NCI-H1417 (cell line): ENCODE measurements at places on chromosomes 12 and 14.
A peak's percentile ranks its signal among the peaks of the same experiment; 100 is the strongest.

GRCh38 chr12:26134540-26134939 is 9.7 kb upstream of the BHLHE41 start:
- DNase-seq = peak; percentile 67

- DNase-seq = no peak
Measured at GRCh38 chr12:1356285-1356684, 238.1 kb downstream of the FBXL14 start.

- DNase-seq = peak; percentile 64
Measured at GRCh38 chr14:96362071-96362964, 823 bp downstream of the ATG2B start.

DNA sequence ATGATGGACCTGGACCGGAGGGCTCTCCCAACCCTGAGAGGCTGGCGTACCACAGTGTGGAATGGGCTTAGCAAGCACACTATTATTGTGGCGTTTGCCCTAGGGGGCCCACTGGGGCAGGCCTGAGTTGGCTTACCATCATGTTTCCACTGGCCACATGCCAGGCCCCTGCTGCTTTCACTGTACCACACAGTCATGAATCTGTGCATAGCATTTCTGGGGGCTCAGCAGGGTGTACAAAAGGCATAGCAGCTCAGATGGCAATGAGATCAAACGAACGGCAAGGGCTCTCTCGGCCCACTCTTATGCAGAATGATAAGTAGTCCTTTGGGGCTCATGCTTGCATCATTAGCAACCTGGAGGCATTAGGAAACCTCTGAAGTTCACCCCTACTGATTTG is 137.0 kb upstream of the HIF1A start:
- peak; percentile 74 for DNase-seq

- no peak for DNase-seq
Measured at GRCh38 chr12:101803978-101804377, 26.8 kb downstream of the GNPTAB start.

DNA sequence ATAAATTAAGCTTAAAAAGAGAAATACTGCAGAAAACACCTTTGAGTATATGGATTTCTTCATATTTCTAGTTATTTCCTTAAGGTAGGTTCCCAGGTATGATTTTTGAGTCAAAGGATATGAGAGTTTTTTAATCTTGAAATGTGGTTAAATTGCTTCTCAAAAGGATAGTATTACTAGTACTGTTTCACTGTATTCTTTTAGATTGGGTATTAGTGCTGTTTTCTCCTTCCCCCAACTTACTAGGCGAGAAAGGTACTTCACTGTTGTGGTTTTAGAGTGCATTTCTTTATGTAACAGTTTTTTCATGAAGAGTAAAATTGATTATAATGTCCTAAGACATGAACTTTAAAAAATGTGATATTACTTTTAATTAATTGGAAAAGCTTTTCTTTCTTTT is 13.5 kb downstream of the FRS2 start:
- no peak for DNase-seq

DNA sequence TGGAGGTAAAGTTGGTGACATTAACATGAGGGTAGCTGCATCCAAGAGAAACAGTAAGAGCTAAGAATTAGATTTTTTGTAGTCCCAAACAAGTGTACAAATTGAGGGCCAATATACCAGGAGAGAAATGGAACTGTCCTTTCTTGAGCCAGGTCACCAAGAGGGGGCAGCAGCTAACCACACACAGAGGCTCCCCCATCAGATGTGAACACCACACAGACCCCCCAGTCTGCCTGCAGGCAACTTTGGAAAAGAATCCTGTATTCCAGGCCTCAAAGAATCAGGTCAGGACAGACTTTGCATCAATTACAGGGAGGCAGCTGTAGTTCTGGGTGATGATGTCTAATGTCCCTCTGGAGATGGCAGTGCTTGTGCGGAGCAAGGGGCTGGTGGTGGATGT is 77.9 kb downstream of the SPTB start:
- peak; percentile 12 for DNase-seq

DNA sequence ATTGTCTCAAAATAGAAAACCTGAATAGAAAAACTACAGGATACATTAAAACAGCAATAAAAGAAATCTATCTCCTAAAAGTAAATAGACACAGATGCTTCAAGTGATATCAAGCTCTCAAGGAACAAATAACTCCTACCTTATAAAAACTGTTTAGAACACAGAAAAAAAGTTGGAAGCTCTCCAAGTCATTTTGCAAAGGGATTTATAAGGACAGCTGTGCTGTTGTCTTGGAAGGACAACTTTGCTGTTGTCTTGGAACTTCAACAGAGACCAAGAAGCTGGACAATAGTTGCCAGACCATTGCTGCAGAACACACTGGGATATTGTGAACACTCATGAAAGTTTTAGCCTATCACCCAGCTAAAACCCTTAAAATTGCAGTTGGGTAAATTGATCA is 780.7 kb downstream of the FLRT2 start:
- DNase-seq = no peak

GRCh38 chr12:105931762-105932570 is 206.8 kb downstream of the NUAK1 start:
- DNase-seq = no peak

GRCh38 chr12:30142301-30142700 is 358.6 kb upstream of the TMTC1 start:
- no peak for DNase-seq

DNA sequence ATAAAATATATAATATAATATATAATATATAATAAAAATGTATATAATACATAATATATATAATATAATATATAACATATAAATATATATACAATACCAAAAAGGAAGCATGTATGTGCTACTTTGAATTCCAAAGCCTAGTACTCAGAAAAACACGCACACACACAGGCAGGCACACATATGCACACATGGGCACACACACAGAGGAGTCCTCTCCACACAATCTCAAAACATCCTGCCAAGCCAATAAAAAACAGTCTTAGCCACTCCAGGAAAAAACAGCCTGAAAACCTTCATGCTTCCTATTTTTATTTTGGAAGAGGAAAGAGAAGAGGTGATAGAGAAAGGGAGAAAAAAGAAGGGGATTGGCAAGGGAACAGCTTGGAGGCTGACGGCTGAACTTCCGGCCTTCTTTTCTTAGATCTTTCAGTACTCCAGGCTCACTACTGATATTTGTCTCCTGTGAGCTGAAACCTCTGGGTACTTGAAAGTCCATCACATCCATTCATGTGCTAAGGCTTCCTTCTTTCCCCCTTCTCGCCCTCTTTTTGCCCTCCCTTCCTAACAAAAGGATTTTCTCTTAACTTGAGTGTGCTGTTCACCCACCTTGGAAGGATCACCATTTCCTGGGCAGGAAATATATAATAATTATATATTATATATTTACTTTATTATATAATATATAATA is 394.2 kb downstream of the NUAK1 start:
- no peak for DNase-seq

- DNase-seq = no peak
Measured at GRCh38 chr12:15494329-15495046, 172.2 kb downstream of the PTPRO start.

DNA sequence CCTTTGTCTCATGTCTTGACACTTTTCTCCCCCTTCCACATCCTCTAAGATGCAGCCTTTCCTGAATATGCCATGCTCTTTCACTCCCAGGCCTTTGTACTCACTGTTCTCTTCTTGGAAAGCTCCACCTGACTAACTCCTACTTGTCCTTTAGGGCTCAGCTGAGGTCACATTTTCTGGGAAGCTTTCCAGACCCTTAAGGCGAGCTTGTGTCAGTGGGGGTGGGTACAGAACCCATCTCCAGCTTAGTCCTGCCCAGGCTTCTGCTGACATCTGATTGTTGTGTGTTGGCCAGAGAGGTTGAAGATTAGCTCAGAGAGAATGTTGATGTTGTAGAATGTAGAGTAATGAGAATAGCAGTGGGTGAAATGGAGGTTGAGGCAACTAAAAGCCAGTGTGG is 2.9 kb upstream of the TSFM start:
- DNase-seq = no peak

DNA sequence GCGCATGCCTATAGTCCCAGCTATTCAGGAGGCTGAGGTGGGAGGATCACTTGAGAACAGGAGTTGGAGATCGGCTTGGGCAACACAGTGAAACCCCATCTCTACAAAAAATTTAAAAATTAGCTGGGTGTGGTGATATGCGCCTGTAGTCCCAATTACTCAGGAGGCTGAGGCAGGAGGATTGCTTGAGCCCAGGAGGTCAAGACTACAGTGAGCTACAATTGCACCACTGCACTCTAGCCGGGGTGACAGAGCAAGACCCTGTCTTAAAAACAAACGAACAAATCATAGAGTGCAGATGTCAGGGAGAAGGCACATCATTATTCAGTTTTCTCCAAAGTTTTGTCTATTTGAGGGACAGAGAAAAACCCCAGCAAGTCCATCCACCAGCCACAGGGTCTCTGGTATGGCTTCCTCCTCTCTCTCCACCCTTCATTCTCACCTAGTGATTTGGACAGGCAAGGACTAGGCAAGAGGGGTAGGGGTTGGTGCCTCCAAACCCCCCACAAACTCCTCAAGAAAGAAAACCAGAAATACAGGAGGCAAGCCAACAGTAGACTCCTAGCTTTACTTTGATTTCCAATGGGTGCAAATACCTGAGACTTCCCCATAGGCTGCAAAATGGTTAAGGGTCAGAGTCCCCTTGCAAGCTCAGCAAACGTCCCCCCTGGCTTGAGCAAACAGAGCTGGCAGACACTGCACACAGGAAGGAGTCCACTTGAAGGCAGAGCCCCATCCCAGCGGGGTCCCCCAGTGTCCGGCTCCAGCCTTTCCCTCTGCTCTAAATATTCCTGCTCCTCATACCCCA is 26.5 kb upstream of the RPLP0 start:
- DNase-seq = no peak

GRCh38 chr12:51980051-51980808 is 26.5 kb upstream of the TAMALIN start:
- peak; percentile 81 for DNase-seq

- DNase-seq = peak; percentile 70
Measured at GRCh38 chr12:106918746-106919145, 37.0 kb upstream of the TMEM263 start.

DNA sequence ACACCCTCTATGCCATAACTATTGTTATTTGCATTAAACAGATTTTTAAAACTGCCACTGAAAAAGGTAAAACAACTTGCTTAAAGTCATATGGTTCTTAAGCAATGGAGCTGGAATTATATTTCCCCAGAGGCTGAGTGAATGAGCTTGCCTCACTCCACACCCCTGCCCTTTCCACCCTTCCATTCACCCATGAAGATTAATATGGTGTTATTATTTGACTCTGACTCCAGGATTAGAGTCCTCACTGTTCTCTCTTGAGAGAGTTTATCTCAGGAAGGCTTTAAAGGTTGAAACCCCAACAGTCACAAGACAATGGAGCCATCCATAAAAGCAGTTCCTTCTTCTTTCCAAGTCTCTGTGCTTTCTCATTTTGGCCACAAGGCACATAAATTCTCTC is 84.9 kb downstream of the RTN1 start:
- DNase-seq = no peak

DNA sequence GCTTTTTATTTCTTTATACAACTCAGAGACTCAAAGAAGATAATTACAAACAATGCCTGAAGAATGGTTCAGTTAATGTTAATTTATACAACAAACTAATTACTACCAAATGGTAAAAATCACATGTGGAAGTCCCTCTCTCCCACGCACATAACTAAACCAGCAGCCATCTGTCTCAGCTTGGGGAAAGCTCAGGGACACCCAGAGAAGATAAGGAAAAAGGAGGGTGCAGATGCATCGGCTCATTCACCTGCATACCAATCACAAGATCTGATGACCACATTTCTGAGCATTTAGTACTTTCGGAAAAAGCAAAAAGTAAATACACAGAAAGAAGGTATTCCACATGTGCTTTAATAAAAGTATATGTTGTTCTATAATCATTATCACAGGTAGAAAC is 136.3 kb downstream of the SOX5 start:
- no peak for DNase-seq

DNA sequence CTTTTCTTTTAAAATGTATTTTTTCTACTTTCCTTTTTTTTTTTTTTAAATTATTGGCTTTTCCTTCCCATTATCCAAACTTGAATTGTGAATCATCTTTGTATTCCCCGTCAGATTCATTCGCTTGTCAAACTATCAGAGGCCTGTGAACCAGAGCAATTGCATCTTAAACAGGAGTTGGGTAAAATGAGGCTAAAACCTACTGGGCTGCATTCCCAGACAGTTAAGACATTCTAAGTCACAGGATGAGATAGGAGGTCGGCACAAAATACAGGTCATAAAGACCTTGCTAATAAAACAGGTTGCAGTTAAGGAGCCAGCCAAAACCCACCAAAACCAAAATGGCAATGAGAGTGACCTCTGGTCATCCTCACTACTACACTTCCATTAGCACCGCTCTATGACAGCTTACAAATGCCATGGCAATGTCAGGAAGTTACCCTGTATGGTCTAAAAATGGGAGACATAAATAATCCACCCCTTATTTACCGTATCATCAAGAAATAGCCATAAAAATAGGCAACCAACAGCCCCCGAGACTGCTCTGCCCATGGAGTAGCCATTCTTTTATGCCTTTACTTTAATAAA is 19.9 kb downstream of the FUT8 start:
- DNase-seq = no peak

DNA sequence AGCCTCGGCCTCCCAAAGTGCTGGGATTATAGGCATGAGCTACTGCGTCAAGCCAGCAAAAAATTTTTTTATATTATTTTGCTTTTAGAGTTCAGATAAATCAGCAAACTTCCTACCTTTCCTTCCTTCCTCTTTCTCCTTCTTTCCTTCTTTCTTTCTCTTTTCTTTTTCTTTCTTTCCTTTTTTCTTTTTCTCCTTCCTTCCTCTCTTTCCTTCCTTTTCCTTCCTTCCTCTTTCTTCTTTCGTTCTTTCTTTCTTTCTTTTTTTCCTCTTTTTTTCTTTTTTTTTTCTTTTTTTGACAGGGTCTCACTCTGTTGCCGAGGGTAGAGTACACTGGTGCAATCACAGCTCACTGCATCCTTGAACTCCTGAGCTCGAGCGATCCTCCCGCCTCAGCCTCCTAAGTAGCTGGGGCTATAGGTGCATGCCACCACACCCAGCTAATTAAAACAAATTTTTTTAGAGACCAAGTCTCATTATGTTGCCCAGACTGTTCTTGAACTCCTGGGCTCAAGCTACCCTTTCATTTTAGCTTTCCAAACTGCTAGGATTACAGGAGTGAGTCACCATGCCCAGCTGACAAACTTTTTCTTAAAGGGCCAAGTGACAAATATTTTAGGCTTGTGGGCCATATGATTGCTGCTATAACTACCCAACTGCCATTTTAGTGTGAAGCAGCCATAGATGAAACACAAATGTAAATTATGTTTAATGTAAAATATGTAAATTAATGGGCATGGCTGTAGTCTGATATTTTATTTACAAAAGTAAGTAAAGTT is 7.1 kb upstream of the WASHC4 start:
- no peak for DNase-seq

- DNase-seq = no peak
Measured at GRCh38 chr14:23696701-23697239, 60.6 kb downstream of the DHRS2 start.

GRCh38 chr12:77382096-77382742 is 316.9 kb upstream of the E2F7 start:
- no peak for DNase-seq

DNA sequence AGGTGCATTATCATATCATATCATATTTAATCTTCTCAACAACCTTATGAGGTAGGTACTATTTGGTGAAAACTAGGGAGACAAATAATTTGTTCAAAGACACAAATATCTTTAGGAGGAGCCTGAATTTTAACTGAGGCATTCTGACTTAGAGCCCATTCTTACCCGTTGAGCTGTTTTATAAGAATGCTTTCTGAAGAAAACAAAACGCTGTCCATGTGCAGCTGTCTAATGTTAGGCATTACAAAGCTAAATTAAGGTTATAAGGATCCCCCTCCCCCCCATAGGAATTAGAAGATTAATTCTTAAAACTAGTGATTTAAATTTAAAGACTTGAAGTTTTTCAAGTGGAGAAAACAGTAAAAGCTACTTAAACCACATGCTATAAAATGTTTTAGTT is 6.4 kb downstream of the KTN1 start:
- no peak for DNase-seq
